ENCODE measurements at places on chromosomes 6 and 20. TPM values are rescaled to one million over a fixed set of nuclear protein-coding genes. Genes with fewer than 3 reads are reported as not detected.

Gene C6orf52
- 11.5 TPM for polyA plus RNA-seq

Gene SMIM28
- polyA plus RNA-seq: not detected

Gene SLC32A1
- 29.4 TPM for polyA plus RNA-seq

Gene SS18L1
- 15.1 TPM for polyA plus RNA-seq

Gene GJA10
- polyA plus RNA-seq: not detected

Gene MPIG6B
- not detected for polyA plus RNA-seq

Gene TRIM39
- 2.1 TPM for polyA plus RNA-seq

Gene MEP1A
- polyA plus RNA-seq: not detected

Gene LY6G6D
- not detected for polyA plus RNA-seq

Gene MSH5
- polyA plus RNA-seq: not detected

Gene KIAA1586
- 62.9 TPM for polyA plus RNA-seq

Gene PDYN
- not detected for polyA plus RNA-seq

Gene MOXD1
- not detected for polyA plus RNA-seq

Gene BCL2L1
- polyA plus RNA-seq: 1.2 TPM

Gene PPP1R14C
- 9.2 TPM for polyA plus RNA-seq

Gene PLEKHG1
- polyA plus RNA-seq: 0.15 TPM

Gene EYS
- polyA plus RNA-seq: 0.91 TPM

Gene KHDC1L
- polyA plus RNA-seq: not detected

Gene CD93
- polyA plus RNA-seq: not detected

Gene WFDC12
- not detected for polyA plus RNA-seq

Gene CCN2
- not detected for polyA plus RNA-seq

Gene CGA
- polyA plus RNA-seq: not detected

Gene GTSF1L
- polyA plus RNA-seq: not detected

Gene NHLRC1
- polyA plus RNA-seq: 2.7 TPM

Gene RGS17
- 5.8 TPM for polyA plus RNA-seq

Gene NRSN1
- 130 TPM for polyA plus RNA-seq

Gene DUSP15
- not detected for polyA plus RNA-seq

Gene ZSCAN31
- polyA plus RNA-seq: 2.4 TPM

Gene OR2H1
- not detected for polyA plus RNA-seq

Gene SLC22A2
- polyA plus RNA-seq: not detected

Gene CHMP4B
- polyA plus RNA-seq: 39.2 TPM

Gene TBXT
- polyA plus RNA-seq: not detected

Gene TNF
- not detected for polyA plus RNA-seq

Gene EEF1A1
- 624 TPM for polyA plus RNA-seq

Gene AP5S1
- polyA plus RNA-seq: 9.7 TPM

Gene ASIP
- polyA plus RNA-seq: not detected

Gene SEL1L2
- 2.1 TPM for polyA plus RNA-seq

Gene CRISP3
- polyA plus RNA-seq: not detected

Gene SIRPD
- polyA plus RNA-seq: not detected

Gene PGC
- not detected for polyA plus RNA-seq

Gene BPIFA1
- polyA plus RNA-seq: not detected

Gene LAMP5
- 12.8 TPM for polyA plus RNA-seq

Gene REM1
- not detected for polyA plus RNA-seq

Gene TFAP2C
- not detected for polyA plus RNA-seq

Gene SLC18B1
- 27.9 TPM for polyA plus RNA-seq

Gene MCCD1
- polyA plus RNA-seq: not detected

Gene C20orf144
- polyA plus RNA-seq: not detected

Gene RIPPLY2
- 54.9 TPM for polyA plus RNA-seq

Gene GPR63
- 129 TPM for polyA plus RNA-seq

Gene SNAI1
- polyA plus RNA-seq: 0.34 TPM

Data from Purkinje cell (primary cell).